ENCODE measurements at places on chromosomes 12 and 14. TPM values are rescaled to one million over a fixed set of nuclear protein-coding genes. Genes with fewer than 3 reads are reported as not detected.

DNA sequence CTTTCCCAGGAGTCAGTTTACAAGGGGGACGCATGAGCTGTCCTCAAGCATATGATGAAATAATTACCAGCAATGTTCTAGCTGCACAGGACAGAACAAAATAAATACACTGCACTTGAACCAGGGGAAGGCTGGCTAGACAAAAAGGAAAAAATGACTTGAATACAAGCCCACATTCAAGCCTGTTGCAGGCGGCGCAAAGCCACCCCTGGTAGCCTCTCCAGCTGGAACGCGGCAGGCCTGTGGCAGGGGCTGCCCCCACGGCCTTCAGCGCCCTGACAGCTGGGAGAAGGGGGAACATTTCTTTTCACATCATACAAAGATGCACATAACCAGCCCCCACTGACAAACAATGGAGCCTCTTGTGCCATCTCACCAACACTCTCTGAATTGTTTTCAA, 57.1 kb downstream of the TRAFD1 start:
- H3K4me1 ChIP-seq: no peaks in the 10 kb centered on the region
- H3K4me3 ChIP-seq: no peak overlapping the region
- H3K27me3 ChIP-seq: no peaks in the 10 kb centered on the region
- no peak for DNase-seq

DNA sequence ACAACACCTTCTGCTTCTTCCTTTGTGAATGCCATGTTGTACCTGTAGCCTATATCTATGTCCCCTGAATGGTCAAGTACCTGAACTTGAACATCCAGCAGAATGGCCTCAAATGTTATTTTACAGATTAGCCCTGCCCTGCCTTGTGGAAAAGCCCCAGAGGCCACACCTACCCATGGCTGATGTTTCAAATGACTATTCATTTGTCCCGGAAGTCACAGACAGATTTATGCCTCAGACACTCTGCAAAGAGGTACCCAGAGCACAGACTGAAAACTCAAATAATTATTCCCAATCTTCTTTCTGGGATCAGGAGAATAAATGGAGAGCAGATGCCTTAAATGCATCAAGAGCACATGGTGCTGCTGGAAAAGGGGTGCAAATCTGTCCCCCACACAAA, 13.0 kb upstream of the DPF3 start:
- H3K4me3 ChIP-seq: no peak overlapping the region
- no peak for DNase-seq
- H3K4me1 ChIP-seq: peaks cover 6% of the 10 kb centered on the region
- no peaks in the 10 kb centered on the region for H3K36me3 ChIP-seq
- H3K27ac ChIP-seq: no peak overlapping the region

GRCh38 chr12:65039301-65039700, 81.8 kb downstream of the WIF1 start:
- H3K4me3 ChIP-seq: no peak overlapping the region
- H3K36me3 ChIP-seq: peaks cover 5% of the 10 kb centered on the region
- DNase-seq: no peak
- peaks cover 36% of the 10 kb centered on the region for H3K27me3 ChIP-seq
- no peak overlapping the region for H3K27ac ChIP-seq

DNA sequence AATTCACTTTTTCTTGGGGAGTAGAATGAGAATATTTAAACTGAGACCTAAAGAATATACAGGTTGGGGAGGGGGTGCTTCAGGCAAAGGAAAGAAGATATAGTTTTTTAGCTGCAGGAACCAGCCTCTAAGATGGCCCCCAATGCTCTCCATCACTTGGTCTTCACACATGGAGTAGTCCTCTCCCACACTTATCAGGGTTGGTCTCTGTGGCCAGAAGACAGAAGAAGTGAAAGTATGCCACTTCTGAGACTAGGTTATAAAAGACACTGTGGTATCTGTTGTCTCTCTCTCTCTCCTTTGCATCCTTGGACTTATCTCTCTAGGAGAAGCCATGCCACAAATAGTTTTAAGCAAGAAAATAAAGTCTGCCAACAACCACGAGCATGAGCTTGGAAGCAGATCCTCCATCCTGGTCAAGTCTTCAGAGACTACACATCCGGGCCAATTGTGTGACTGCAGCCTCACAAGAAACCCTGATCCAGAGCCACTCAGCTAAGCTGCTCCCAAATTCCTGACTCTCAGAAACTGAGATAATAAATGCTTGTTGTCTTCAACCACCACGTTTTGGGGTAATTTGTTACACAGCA, 18.0 kb downstream of the PUS7L start:
- H3K27me3 ChIP-seq: no peaks in the 10 kb centered on the region
- no peak overlapping the region for H3K4me3 ChIP-seq
- no peak overlapping the region for H3K27ac ChIP-seq
- peaks cover 4% of the 10 kb centered on the region for H3K4me1 ChIP-seq
- H3K36me3 ChIP-seq: peaks cover 19% of the 10 kb centered on the region

DNA sequence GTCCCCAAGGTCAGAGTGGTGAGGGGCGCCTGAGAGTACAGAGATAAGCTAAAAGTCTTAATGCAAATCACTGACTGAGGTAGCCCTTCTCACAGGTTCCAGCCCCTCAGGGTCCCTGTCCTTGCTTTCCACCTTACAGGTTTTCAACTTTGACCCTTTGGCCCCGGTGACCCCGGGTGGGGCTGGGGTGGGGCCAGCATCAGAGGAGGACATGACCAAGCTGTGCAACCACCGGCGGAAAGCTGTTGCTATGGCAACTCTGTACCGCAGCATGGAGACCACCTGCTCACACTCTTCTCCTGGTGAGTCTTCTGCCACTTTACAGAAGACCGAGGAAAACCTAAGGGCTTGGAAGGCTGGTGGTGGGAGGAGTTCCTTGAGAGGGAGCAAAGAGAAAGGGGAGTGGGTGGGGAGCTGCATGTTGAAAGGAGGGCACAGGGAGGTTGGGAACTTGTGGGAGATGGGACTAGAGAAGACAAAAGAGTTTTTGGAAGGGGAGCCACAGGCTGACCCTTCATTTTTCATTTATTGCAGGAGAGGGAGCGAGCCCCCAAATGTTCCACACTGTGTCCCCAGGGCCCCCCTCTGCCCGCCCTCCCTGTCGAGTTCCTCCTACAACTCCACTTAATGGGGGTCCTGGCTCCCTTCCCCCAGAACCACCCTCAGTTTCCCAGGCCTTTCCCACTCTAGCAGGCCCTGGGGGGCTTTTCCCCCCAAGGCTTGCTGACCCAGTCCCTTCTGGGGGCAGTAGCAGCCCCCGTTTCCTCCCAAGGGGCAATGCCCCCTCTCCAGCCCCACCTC, 2.4 kb downstream of the MBD6 start:
- H3K36me3 ChIP-seq: no peaks in the 10 kb centered on the region
- DNase-seq: no peak
- peak overlapping the region; percentile 76 for H3K4me3 ChIP-seq
- H3K27ac ChIP-seq: peak overlapping the region; percentile 100

DNA sequence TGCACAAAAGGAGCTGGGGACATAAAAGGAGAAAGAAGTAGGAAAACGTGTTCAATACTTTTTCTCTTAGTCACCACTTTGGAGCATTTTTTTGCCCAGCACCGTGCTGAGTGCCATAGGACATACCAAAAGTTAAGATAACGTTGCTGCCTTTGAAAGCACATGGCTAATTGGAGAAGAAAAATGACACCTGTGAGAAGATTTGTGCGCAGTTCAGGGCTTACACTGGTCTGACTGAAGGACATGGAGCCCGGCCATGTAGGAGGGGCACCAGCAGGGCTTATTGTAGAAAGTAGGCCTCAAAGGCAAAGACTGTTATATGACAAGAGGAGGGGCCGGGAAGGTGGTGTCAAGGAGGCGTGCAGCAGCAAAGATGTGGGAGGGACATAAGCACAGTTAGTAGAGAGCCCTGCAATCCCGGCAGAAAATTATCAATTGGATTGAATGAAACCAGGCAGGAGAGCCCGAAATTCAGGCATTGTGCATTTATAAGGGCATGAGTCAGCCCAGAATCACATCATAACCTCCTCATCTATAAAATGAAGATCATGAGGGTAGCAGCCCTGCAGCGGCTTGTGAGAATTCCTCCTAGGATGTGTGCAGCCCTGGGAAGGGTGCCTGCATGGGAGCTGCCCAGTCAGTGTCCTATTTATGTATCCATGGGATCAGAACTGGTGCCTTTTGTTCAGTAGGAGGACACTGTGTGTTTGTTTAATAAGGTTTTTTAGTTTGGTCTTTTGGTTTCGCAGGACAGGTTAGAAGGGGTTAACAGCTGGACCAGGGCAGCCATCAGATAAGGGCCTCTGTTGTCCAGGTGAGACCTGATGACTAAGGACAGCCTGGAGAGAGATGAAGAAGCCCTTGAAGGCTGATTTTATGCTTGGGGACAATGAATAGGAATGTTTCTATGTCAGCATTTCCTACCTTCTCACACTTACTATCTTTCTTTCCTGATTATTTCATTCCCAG, 122.4 kb downstream of the GPR135 start:
- no peaks in the 10 kb centered on the region for H3K27me3 ChIP-seq
- no peak for DNase-seq
- no peak overlapping the region for H3K27ac ChIP-seq
- H3K36me3 ChIP-seq: peaks cover 9% of the 10 kb centered on the region
- H3K4me3 ChIP-seq: no peak overlapping the region

The KRT83 gene
- not detected for polyA plus RNA-seq

The ZNF641 gene
- 7.8 TPM for polyA plus RNA-seq

The IQSEC3 gene
- not detected for polyA plus RNA-seq
